ENCODE measurements at places on chromosomes 2 and 18.

- DNase-seq: peak; percentile 79
Observed at GRCh38 chr2:203327901-203328759, at the start of gene ABI2. Gene ABI2 (plus strand): TSS chr2:203328394. CDS start chr2:203328515, 121 bp downstream.

GRCh38 chr2:9714630-9715214 lies 83.9 kb upstream of the YWHAQ start:
- DNase-seq: peak; percentile 83

- DNase-seq: peak; percentile 71
Observed at GRCh38 chr2:197378494-197379307, 56.1 kb downstream of the SF3B1 start.

- no peak for DNase-seq
Observed at GRCh38 chr2:7956126-7956689, 725.6 kb upstream of the ID2 start.

GRCh38 chr2:190068764-190069163 lies 6.2 kb upstream of the MSTN start:
- no peak for DNase-seq

- no peak for DNase-seq
Observed at GRCh38 chr2:237096911-237097310, 11.2 kb downstream of the COPS8 start.

GRCh38 chr2:129820908-129821307 lies 158.6 kb upstream of the RAB6C start:
- no peak for DNase-seq

DNA sequence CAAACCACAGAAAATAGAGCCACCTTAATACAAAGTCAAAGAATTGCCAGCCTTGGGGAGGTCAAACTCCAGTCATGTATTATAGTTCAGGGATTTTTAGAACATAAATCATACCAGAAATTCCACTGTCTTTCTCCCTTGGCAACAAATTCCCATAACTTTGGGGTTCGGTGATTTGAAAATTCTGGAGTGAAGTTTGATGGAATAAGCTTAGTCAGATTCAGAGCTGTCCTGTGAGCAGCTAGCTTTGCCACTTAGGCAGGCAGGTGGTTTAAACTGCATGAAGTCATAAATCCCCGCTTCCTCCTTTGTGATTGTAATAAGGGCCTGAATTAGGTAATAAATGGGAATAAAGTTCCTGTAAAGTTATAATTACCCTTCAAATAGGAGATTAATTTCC lies 457.0 kb upstream of the HNMT start:
- no peak for DNase-seq

DNA sequence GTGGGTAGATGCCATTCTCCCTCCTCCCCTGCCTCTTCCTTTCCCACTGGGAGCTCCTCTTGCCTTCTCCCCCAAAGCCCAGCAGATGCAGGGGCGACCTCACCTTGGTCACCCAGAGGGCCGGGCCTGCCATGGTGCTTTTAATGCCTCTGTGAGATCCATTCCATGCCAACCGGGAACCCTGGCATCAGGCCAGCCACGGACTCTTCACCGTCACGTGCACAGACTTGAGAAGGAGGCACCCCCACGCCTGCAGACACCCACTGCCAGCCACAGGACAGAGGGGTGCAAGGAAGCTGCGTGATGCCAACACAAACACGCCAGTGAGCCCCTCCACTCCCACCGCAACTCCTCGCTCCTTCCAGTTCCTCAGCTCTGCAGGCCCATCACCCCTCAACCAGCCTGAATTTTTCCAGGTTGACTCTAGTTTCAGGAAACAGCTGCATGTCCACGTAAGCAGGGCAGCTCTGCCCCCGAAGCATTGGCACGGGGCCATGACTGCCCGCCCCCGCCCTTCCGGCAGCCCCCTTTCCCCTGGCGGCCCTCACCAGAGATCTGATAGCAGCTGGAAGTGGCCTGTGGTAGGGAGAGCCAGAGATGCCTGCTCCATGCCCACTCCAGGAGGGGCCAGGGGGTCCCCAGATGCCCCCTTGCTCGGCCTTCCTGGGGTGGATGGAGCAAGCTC lies 50.8 kb downstream of the DNMT3A start:
- peak; percentile 57 for DNase-seq

DNA sequence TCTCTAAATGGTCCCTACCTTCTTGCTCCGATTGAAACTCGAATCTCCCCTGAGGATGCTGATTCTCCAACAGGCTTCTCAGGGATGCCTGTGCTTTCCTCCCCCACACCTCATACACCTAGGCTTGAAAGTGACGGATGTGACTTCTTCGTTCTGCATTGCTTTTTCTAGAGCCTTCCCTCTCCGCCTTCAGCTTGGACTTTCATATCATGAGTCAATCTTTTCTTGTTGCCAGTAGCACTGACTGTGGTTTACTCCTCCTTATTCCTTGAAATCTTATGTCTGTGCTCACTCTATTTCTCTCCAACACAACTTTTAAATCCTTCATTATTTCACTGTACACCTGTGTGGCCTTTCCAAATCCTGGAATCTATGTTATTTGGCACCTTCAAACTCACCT lies 451.4 kb downstream of the TMX3 start:
- DNase-seq: no peak

DNA sequence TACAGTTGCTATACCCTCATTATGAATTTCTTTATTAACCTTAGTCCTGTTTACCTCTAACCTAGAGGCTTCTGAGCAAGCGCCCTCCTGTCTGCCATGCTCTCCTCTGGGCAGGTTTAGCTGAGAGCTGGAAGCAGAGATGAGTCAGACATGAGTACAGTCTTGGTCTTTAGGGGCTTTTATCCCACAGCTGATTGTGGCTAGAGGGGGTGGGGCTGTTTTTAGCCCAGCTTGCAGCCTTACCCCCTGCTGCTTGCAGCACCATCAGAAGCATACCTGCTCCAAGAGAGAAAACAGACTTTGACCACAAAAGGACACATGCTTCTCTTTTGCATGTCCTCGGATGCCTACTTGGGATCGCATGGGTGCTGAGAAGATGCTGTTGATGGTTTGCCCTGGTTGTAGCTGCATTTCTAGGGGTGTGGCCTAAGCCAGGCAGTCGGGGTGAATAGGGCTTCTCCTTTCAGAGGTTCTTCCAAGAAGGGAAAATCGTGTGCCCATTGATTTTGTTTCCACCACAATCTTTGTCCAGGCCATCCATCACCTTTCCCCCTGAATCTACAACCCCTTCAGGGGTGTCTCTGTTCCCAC lies 115.0 kb upstream of the LGALSL start:
- DNase-seq: no peak

DNA sequence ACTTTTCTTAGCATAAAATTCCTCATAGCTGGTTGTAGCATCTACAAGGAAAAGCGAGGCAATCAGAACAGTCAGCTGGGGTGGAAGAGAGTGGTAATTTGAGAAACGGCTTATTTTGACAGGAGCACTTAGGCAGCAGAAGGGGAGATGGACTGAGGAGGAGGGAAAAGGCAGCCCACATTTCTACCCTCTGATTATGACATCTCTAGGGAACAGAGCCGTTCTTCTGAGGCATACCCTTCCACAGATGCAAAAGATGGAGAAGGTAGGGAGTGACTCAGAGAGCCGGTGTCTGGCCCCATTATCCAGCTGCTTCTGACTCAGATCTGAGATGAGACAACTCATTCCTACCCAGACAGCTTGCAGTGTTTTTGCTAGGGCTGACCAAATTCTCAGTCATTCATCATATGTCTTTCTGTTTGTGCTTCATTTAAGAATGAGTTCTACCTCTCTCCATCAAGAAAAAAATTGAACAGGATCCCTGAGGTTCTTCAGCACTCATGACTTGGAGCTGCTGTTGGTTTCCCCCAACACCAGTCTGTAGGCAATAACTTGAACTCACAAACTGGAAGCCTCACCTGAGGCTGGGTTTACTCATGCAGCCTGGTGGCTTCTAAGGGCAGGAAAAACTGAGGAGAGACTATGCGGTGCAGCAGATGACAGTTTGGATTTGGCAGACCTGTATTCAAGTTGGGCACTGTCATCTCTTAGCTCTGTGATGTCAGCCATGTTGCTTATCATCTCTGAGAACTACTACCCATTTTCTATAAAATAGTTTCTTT lies 15.9 kb upstream of the SEC11C start:
- no peak for DNase-seq

Measured in hematopoietic multipotent progenitor cell treated with erythropoietin and hydrocortisone succinate and interleukin-3 and kit ligand, for 6 days (in vitro differentiated cells).